ENCODE measurements at places on chromosomes 3 and 15.

- H3K27me3 ChIP-seq = peaks cover 12% of the 10 kb centered on the region
- no peak overlapping the region for H3K4me3 ChIP-seq
- H3K4me1 ChIP-seq = no peaks in the 10 kb centered on the region
- no peak for DNase-seq
Observed at GRCh38 chr3:184643442-184643841, 68.4 kb downstream of the MAGEF1 start.

DNA sequence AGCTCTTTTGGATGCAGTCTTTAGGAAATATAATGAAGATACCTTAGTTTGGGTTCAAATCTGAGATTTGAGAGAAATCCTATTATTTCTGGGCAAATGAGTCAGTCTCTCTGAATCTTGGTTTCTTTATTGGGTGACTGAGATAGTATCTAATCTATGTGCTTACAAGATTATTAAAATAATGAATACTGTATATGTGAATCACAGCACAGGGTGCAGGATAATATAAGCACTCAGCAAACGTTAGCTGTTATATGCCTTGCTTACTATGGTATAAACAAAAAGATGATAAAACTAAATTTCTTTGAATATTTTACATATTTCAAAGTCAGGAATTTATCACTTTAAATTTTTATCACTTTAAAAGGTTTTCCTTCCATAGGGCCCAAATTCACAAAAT lies 29.6 kb downstream of the FGF7 start:
- no peak overlapping the region for H3K27ac ChIP-seq
- no peaks in the 10 kb centered on the region for H3K36me3 ChIP-seq
- no peaks in the 10 kb centered on the region for H3K4me1 ChIP-seq
- H3K4me3 ChIP-seq = no peak overlapping the region

DNA sequence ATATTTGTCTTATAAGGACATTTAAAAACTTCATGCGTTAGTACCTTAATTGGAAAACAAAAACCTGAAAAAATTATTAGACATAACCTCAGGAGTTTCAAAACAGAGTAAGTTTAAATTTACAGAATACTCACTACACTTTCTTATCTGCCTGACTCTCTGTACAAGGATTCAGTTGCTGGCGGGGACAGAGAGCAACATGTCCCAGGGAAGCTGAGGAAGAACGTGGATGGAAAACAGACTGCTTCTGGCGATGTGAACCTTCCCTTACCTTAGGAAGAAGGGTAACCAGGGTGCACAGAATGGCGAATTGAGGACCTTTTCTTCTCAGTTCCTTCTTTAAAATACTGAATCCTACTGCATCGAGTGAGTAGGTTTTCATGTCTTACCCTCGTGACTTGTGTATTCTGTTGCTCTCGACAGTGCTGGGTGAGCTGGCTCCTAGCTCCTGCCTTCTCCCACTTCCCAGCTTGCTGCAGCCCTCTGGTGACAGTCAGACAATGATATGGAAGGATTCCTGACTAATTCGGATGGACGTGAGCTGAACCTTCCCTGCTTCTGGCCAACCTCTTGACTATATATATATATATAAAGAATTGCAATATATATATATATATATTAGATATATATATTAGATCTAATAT lies 178.2 kb downstream of the PDZRN3 start:
- no peaks in the 10 kb centered on the region for H3K36me3 ChIP-seq
- DNase-seq = no peak
- no peak overlapping the region for H3K27ac ChIP-seq
- no peaks in the 10 kb centered on the region for H3K27me3 ChIP-seq
- H3K4me1 ChIP-seq = no peaks in the 10 kb centered on the region

GRCh38 chr3:69880069-69880640 lies 119.4 kb upstream of the SAMMSON start:
- no peak for DNase-seq
- H3K27me3 ChIP-seq = no peaks in the 10 kb centered on the region
- no peak overlapping the region for H3K27ac ChIP-seq
- H3K4me1 ChIP-seq = no peaks in the 10 kb centered on the region
- no peaks in the 10 kb centered on the region for H3K36me3 ChIP-seq
- no peak overlapping the region for H3K4me3 ChIP-seq

- no peaks in the 10 kb centered on the region for H3K4me1 ChIP-seq
- H3K27ac ChIP-seq = no peak overlapping the region
Observed at GRCh38 chr3:72058493-72059081, 273.6 kb upstream of the PROK2 start.

DNA sequence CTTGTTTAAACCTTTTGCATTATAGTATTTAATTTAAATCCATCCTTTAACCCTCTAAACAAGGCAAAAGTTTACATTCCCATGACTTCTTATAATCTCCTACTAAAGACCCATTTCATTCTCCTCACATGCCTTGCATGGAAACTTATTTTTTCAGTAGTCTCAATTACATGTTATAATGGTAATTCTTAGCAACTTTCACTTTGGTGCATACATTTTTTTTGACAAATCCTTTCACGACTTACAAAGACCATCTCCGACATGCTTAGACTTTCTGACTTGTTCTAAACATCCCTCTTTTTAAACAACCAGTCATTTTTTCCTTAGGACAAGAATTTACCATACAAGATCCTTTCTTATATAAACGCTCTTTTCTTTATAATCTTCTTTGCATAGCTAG lies 615.4 kb upstream of the GBE1 start:
- H3K27ac ChIP-seq = no peak overlapping the region
- DNase-seq = no peak
- no peaks in the 10 kb centered on the region for H3K27me3 ChIP-seq
- H3K4me1 ChIP-seq = no peaks in the 10 kb centered on the region
- H3K4me3 ChIP-seq = no peak overlapping the region

Measured in effector memory CD8-positive, alpha-beta T cell (primary cell).